ENCODE measurements at places on chromosomes 13 and 19.

GRCh38 chr19:31658993-31659896 lies 310.0 kb upstream of the TSHZ3 start:
- no peak for DNase-seq

GRCh38 chr13:75901501-75901900 lies 265.4 kb downstream of the LMO7 start:
- no peak for DNase-seq

DNA sequence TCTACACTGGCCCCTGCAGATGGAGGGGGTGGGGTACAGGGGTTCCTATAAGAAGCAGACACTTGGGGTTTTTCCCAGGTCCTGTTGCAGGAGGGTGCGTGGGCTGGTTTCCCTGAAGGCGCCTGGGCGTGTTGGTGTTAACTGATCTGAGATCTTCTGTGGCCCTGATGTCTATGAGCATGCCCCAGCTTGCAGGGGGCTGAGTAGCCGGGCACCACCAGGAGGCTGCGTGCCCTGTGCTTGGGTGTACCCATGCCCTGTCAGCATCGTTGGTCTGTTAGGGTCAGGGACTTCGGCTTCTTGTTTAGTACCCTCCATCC lies 45.3 kb downstream of the CAPN12 start:
- DNase-seq: no peak

DNA sequence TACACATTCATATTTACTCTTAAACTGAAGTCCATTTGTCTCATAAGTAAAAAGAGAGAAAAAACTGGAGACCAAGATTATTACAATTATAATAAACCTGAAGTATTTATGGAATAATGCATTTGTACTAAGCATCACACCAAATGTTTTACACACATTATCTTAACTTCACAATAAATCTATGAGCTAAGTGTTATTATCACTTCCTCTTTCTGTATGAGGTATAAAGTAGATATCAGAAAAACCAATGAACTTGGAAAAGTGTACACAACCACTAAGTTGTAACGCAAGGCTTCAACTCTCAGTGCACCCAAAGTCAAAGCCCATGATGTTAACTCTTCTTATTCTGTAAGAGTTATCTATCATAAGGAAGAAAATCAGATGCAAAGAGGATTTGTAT lies 274.7 kb downstream of the FGF14 start:
- no peak for DNase-seq

All from K562 (cell line).